RPMI8226 (cell line): ENCODE measurements at places on chromosomes 3 and 15.

- no peak for DNase-seq
These were observed 835 bp upstream of the TTLL3 start for GRCh38 chr3:9809239-9809614.

DNA sequence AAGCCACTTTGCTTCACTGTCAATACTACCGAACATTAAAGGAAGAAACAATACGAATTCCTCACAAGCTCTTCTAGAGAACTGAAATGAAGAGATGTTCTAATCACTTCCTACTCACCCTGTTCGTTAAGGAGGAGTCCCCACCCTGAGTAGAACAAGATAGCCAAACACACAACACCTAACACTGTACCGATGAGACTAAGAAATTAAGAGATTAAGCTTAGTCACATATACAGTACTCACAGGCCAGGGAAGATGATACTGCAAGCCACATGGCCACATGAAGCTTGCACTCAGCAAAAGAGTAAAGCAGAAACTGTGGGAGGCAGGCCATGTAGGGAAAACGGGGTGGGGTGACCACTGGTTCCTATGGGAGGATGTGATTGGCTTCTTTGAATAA, 48.0 kb downstream of the CGGBP1 start:
- no peak for DNase-seq

DNA sequence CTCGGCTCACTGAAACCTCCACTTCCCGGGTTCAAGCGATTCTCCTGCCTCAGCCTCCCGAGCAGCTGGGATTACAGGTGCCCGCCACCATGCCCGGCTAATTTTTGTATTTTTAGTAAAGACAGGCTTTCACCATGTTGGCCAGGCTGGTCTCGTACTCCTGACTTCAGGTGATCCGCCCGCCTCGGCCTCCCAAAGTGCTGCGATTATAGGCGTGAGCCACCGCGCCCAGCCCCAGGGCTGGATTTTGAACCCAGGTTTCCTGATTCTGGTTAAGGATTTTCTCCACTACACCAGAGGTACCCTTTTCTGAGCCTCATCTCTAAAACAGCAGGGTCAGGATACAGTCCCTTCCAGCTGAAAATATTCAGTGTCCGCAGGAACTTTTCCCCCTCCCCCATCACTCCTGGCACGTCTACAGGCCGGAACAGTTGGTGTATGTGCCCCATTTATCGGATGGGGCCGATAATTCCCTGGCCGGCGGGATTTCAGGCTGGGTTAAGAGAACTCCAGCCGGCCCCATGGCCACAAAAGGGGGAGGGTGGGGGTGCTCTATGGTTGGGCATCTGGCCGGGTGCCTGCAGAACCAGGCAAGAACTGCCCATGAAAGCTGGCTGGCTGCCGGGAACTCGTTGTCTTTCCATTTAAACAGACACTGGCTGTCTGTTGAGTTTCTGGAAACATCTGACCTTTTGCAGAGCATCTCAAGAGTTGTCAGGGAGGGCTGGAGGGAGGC, 26.8 kb upstream of the SEMA4B start:
- peak; percentile 56 for DNase-seq

GRCh38 chr15:29570121-29570947, 251.9 kb downstream of the TJP1 start:
- DNase-seq, result peak; percentile 9

DNA sequence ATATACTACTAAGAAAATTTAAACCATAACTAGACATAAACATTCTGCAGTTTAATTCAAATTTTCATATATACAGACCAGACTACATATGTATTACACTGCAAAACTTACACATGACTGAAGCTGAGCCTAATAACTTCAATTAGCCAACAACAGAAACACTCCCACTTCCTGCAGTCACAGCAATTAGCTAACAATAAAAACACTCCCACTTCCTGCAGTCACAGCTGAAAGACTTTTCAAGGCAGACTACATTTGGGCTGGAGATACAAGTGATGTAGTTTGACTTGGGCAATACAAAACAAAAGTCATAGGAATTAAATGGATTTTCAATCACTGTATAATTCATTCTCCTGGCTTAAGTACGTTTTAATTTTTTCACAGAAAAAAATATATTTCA, 10.3 kb downstream of the TM2D3 start:
- DNase-seq, result peak; percentile 54

- no peak for DNase-seq
These were observed 33.6 kb downstream of the GPR171 start for GRCh38 chr3:151169262-151169947.
